Omental fat pad (tissue), 4 donors: ENCODE measurements at places on chromosomes 11 and 22.

DNA sequence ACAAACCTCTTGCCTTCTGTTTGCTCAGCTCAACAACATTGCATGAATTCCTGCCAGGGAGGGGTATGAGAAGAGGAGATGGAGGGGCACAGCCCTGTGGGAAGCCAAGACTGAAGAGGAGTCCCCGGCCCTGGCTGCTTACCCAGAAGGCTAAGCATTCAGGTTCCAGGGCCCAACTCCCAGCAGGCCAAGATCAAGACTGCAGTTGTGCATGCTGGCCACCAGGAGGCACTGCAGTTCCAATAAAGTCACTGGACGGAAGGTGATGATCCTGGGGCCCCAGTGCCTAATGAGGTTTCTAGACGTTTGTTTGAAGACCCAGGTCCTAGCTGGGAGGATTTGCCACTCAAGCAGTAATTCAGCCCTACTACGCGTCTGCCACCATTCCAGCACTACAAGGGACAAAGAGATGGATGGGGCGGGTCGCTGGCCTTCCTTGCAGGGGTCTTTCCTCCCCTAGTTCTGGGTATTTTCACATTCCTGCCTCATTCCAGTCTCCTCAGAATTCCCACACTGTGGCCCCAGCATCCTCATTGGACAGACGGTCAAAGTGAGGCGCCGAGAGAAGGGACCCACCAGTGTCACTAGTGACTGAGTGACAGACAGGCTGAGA lies 23.6 kb downstream of the ALX4 start:
- DNase-seq: no peak

DNA sequence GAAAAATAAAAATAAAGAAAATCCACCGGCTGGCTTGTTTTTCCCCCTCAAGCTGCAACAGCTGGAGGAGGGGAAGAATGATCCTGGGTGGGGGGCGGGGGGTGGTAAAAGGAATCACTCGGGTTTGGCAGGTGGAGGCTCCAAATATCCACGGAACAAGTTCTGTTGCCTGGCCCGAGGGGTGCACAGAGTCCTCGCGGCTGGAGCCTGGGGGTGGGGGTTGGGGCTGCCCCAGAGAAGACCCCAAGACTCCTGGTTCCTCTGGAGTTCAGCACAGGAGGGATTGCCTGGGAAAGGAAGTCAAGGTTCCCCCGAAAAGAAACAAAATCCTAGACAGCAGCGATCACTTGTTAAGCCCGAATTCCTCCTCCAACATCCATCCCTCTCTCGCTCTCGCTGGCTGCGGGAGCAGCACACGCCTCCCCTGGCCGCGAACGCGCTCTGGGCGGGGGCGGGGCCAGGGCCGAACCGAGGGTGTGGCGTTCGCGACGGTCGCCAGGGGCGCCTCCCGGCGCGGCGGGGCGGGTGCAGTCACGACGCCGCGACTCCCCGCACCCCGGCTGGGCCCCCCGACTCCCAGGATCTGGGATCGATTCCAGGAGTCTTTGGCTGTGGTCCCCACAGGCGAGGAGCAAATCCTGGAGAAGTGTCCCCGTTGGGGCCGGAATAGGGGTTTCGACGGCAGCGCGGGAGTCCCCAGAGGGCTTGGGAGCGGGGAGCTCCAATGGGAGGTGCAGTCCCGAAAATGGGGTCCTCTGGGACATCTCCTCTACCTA lies at the start of gene KCNA4:
KCNA4 (minus strand) TSS at position 443 of the 776 bp plus-strand sequence. CDS start 4,352 bp downstream, outside the sequence.
- DNase-seq: no peak

DNA sequence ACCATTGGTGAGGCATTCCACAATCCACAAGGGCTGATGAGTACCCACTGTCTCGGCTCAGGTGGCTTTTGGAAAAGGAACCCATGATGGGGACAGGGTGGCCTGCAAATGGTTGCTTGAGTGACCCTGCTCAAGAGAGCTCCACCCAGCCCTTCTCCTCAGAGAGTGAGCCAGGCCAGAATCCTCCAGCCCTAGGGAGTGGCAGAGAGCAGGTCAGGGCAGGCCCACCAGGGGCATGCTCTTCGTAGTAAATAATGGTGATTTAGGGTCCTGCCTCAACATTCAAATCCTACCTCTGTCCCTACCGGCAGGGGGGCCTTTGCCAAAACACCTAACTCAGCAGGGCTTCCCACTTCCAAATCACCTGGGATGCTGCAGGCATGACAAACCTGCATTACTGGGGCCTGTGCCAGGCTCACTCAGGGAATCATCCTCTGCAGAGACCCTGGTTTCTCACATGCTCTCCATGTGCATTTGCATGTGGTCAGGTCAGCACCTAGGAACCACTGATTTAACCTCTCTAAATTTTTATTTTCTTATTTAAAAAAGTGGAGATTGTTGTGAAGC lies 17.3 kb upstream of the TP53I11 start:
- no peak for DNase-seq

DNA sequence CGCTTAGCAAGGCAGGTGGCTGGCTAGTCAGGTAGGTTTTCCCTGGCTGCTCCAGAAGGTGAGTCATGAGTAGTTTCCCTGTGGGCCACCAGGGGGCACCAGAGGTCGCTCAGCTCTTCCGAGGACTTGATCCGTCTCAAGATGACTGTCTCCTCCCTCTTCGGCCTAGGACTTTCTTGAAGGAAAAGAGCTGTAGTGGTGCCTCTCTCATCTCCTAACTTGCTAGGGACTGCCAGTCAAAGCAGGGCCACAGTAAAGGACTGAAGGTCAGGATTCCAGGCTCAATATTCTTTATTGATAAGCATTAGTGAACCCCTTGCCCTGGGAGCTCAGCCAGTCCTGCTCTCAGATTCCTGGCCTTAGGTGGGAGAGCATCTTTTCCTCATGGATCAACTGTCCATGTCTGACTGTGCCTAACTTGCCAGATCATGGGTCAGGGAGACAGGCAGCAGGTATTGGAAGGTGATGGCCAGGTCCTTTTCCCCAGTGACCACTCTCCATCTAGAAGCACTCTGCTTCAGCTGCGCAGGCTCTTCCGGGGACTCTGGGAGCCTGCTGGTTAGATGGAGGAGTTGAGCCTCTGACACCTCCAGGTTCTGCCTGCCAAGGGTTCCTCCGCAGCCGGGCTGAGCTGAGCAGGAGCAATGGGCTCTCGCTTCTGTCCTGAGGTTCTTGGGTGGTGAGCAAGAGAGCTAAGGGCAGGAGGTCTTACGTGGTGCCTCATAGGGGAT lies 1.9 kb downstream of the POLD4 start:
- no peak for DNase-seq

GRCh38 chr11:72727521-72727920 lies 24.7 kb downstream of the ARAP1 start:
- no peak for DNase-seq

DNA sequence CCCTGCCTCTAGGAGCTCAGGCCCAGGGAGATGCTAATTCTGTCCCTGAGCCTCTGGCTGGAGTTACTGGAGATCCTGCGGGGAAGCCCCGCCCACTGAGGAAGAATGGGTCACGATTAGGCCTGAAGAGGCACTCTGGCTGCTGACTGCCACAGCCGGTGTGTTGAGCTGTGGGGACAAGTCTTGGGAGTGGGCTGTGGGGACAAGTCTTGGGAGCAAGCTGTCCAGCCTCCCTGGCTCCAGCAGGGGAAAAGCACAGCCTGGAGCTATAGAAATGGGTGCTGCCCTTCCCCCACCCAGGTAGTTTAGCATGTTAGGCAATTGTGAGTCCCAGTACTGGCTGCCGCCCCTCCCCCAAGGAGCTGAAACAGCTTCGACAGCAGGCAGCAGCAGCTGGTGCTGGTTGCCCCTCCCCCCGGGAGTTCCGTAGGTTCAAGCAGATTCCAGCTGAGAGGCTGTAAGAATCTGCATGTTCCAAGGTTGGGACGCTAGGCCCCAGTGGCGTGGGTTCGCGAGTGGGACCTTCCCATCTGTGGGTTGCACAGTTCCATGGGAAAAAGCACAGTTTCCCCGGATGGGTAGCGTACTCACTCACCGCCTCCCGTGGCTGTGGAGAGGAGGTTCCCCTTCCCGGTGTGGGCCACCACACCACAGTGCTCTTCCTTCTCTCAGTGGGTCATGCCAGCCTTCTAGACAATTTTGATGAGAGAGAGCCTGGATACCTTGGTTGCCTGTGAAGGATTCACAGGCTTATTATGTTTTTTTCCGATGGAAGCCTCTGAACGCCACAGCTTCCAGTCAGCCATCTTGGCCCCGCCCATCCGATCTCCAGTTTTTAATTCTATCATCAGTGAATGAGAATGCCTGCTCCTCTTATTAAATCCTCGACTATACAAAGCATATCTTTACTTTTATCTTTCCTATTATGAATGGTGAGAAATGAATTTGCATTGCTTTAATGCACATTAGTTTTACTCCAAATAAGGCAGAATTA lies 61.5 kb downstream of the MSANTD4 start:
- DNase-seq: no peak

DNA sequence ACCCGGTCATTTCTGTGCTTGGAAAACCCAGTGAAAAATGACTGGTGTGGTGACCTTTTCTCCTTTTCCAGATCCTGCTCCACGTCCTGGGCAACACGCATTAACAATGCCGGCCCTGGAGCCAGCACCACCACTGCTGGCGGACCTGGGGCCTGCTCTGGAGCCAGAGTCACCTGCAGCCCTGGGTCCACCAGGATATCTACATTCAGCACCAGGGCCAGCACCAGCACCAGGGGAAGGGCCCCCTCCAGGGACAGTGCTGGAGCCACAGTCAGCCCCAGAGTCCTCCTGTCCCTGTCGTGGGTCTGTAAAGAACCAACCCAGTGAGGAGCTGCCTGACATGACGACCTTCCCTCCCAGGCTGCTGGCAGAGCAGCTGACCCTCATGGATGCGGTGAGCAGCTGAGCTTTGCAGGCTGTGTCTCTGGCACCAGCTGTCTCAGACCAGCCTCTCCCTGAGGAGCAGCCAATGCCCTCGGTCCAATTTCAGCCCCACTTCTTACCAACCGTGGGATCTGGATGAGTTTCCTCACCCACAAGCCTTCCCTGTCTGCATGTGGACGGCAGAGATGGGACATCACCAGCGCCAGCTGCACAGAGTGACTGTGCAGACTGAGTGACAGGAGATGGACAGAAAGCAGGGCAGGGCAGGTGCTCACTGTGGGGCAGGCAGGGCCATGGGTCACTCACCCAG lies 1.9 kb downstream of the RGL4 start:
- no peak for DNase-seq
